ENCODE measurements at places on chromosomes 1 and 21.

DNA sequence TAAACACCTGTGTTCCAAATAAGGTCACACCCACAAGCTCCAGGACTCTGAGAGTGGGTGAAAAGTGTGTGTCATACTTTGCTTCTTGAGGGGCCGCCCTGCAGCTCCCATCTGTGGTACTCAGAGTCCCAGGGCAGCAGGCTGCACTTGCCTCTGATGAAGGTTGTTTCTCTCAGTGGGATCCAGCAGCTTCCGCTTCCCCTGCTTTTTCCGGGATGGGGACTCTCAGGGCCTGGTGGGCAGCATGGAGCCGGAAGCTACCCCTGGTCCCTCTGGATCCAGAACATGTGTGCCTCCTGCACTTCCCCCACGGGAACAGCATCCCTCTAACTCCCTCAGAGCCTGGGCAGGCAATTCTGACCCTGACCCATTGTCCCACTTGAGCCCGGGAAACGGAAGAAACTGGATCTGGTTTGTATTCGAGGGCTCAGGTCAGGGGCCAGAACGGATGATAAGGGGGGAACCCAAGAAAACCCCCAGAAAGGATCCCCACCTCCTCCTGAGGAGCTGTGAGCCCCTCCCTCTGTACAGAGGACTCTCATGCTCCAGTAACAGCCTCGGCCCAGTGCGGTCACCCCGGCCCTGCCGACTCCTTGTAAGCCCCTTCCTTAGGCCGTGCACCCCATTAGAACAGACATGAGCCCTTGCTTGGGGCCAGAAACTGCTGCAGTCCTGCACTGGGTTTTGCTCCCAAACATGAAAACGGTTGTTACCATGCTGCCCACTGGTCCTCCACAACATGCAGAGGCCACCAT, 189.5 kb upstream of the C1orf174 start:
- DNase-seq = no peak

- no peak for DNase-seq
Measured at GRCh38 chr1:5887349-5887970, 104.8 kb downstream of the NPHP4 start.

- DNase-seq = peak; percentile 20
Measured at GRCh38 chr1:203180611-203181330, 5.1 kb upstream of the MYBPH start.

- DNase-seq = no peak
Measured at GRCh38 chr1:56390934-56391731, 188.2 kb downstream of the PLPP3 start.

- DNase-seq = no peak
Measured at GRCh38 chr1:35175098-35175576, 17.8 kb downstream of the SFPQ start.

- no peak for DNase-seq
Measured at GRCh38 chr1:58849551-58849950, 65.7 kb upstream of the JUN start.

DNA sequence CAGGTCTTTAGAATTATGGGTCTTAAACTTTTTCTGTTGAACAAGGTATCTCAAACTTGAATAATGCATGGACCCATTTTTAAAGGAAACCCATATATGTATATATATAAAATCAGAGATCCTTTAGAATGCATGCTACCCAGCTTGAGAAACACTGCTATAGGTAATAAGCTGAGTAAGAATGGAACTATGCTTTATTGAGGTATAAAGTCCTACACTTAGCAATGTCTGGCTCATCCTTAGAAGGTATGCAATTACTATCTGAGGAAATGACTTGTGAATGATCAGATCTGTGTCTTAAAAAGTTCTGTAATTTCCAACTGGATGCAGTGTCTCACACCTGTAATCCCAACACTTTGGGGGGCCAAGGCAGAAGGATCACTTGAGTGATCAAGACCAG, 11.2 kb downstream of the TRAF3IP3 start:
- DNase-seq = no peak

DNA sequence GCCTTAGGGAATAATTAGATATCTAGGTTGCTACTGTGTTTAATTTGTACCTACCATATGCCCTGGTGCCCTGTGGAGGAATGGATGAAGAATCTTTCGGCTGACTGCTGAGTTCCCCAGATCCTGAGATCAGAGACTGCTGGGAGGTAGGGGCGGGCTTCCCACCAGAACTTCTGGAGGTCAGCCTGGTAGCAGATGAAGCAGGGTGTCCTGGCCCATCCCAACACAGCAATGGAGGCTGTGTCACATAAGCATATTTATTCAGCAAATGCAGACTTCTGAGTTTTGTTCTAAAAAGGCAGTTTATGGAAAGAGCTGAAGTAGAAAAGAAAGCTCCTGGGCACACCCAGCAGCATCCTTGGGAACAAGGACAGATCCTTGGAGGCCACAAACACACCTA, 74.0 kb downstream of the KRTAP19-8 start:
- no peak for DNase-seq
